Endothelial cell (in vitro differentiated cells): ENCODE measurements at places on chromosomes 7 and 10.

- no peak for DNase-seq
These were observed 43.1 kb downstream of the BRAF start for GRCh38 chr7:140881507-140882228.

DNA sequence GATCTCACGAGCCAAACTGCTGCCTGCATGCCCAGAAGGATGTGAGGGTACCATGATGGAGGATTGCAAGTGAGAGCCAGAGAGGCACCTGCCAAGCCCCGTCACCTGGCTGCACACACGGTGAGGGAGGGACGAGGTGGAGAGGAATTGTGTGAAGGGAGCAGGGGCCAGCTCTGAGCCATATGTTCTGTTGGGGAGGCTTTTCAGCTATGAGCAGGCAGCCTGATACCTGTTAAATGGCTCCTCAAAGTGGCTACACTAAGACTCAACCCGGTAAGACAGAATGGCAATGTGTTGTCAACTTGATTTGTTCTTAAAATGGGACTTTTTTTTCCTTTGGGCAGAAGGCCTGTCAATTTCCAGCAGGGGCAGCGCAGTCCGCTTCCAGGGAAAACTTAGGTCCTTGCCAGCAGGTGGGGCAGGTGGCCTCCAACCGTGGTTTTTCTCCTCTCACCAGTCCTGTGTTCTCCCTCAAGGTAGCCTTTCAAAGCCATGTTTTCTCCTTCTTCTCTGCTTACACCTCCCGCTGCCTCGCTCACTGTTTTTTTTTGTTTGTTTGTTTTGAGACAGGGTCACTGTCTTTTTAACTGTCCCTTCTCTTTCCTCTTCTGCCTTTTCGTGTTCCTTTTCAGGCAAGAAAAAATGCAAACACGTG, 57.7 kb upstream of the ZNRF2 start:
- DNase-seq = peak; percentile 47

GRCh38 chr10:61890430-61890829, 11.1 kb upstream of the ARID5B start:
- no peak for DNase-seq

GRCh38 chr7:28296571-28297483, 115.5 kb upstream of the CREB5 start:
- DNase-seq = peak; percentile 67

DNA sequence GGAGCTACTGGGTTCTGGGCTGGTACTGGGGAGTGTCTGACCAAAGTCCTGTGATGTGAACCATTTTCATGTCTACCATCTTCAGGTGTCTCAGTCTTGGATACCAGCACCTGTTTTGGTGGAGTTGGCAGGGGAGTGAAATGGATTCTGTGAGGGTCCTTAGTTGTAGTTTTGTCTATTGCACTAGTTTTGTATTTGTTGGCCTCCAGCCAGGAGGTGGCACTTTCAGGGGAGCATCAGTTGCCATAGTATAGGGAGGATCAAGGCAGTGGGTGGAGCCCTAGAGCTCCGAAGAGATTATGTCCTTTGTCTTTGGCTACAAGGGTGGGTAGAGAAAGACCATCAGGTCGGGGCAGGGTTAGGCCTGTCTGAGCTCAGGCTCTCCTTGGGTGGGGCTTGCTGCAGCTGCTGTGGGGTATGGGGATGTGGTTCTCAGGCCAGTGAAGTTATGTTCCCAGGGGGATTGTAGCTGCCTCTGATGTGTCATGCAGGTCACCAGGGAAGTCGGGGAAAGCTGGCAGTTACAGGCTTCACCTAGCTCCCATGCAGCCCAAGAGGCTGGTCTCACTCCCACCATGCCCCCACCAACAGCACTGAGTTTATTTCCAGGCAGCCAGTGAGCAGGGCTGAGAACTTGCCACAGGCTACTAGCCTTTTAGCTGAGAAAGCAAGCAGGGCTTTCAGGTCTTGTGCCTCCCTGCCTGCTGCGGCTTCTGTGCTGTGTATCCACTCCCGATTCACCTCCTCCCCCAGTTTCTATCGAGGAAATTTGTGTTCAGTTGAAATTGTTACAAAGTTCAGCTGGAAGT, 153.1 kb downstream of the ZNF365 start:
- DNase-seq = no peak

DNA sequence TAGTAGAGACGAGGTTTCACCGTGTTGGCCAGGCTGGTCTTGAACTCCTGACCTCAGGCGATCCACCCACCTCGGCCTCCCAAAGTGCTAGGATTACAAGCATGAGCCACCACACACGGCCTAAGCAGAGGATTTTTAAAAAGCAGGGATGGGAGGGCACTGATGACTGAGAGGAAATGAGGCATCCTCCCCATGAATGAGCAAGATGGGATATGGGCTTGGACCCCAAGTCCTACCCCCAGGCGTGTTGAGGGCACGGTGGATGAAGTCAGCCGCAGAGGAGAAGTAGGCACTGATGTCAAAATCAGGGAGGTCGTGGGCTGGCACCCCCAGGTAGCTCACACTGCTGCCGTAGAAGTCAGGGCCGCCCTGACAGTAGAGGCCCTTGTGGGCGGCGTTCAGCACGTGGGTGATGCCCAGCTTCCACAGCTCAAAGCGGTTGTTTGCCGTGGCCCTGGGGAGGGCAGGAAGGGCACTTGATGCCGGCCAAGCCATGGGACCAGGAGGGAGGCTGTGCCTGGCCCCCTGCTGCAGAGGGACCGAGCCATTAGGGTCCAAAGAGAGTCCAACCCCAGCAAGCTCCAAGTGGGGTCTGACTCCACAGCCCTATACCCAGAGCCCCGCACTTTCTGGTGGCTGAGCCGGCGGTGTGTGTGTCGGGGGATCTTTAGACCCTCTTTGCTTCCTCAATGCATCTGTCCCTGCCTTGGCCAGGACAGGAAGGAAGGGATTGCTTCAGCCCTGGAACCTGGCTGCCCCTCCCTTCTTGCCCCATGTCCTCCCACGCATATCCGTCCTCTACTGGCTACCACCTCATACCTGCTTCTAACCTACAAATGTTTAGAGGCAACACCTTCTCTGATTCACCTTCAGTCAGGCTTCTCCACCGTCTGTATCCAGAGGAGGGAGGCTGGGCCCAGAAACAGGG, 3.4 kb upstream of the SAMD8 start:
- DNase-seq = no peak

GRCh38 chr7:129468547-129468946, 33.8 kb upstream of the SMKR1 start:
- DNase-seq = no peak

GRCh38 chr7:12771378-12771877, 84.0 kb downstream of the ARL4A start:
- DNase-seq = no peak

DNA sequence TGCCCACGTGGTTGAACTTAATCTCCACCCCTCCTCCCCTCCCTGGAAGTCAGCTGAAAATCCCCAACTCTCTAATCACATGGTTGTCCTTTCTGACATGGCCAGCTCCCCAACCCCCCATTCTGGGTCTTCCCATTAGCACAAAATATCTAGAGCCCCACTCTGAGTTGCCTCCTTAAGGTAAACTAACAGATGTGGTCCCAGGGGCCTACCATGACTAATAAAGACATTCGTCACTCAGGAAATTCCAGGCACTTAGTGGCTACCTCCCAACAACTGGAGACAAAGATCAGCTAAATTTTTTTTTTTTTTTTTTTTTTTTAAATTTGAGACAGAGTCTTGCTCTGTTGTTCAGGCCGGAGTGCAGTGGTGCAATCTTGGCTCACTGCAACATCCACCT, 21.1 kb downstream of the CCDC126 start:
- DNase-seq = no peak

GRCh38 chr7:112596260-112596659, 115.5 kb downstream of the LSMEM1 start:
- DNase-seq = no peak

- no peak for DNase-seq
These were observed 29.7 kb downstream of the ZNF467 start for GRCh38 chr7:149743476-149744255.

DNA sequence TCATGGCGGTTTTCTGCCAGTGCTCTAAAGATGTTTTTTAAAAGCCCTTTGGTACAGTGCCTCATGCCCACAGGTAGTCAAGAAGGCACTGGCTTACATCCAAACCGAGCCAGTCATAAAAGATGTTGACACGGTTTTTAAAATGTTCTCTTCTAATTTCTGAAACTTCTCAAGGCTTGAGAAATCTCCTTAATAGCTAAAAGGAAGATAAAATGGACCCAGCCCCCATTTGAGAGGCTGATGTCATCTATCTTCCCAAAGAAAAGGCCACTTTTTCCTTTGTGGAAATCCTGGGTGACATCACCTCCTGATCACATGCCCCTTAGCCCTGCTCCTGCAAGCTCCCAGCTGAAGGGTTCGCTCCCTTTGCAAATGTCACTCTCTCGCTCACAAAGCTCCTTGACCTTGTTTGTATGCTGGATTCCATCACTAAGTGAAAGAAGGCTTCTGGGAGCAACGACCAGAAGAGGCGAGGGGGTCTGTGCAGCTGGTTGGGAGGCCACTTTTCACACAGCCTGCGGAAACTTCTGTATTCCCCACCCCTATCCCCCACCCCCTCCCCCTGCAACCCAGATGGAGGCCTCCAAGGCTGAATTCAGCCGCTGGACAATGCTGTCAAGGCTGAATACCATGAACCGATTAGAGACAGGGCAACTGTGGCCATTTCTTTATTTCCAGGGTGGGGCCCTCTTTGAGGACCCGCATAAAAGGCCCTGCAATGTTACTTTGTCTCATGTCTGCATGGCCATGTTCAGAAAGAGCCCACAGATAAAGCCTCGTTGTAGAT, 122.8 kb downstream of the CUBN start:
- no peak for DNase-seq

DNA sequence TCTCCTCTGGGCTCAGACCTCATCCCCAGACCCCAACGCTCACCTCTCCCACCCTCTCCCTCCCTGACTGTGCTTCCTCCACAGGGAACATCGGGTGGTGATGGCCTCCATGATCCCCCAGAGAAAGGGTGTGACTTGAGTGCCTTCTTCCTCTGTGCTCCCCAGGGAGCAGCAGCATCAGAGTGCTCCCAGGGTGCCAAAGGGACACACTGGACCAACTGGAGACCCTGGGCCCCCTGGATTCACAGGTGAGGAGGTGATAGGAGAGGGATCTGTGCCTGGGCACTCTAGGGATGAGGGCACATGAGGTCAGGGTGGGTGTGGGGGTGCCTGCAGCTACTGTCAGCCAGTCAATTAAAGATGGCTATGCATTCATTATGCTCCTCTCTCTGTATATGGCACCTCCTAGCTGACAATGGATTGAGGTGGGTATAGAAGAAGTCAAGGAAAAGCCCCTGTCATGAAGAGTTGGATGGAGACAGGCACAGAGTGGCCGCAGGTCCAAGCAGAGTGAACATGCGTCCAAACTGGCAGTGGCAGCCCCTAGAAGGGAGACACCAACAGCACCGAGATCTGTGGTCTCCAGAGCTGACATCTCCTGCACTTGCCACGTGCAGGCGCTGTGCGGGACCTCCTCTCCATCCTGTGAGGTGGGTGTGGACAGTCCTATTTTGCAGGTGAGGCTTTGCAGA, 15.5 kb upstream of the VOPP1 start:
- no peak for DNase-seq

- no peak for DNase-seq
These were observed 17.5 kb upstream of the CHST3 start for GRCh38 chr10:71946700-71947099.

DNA sequence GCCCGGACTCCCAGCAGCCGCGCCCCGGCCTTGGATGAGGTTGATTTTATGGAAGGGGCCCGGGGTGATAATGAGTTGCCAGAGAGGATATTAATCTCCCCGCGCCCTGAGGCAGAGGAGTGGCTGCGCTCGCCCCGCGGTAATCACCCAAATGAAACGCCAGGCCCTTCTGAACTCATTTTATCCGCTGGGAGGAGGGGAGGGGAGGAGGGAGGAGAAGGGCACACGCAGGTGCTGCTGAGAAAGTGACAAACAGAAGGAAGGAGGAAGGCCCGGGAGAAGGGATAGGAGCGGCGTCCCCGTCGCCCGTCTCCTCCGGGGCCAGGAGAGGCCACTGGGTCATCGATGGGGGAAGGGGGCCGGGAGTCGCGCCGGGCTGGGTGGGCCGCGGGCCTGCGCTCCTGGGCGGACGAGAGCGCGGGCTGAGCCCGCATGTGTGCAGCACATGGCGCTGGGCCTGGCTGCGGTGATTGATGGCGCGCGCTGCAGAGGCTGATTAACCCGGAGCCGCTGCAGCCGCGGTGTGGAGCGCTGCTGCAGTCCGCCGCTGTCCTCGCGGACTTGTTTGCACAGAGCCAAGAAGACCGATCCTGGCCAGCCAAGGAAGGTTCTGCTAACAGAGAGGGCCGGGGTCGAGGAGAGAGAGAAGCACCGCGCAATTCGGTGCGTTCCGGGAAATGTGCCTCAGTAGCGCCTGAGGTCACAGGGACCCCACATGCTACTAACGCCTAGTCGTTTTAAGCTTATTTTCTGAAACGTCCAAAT, 6.5 kb downstream of the MNX1 start:
- DNase-seq = peak; percentile 44

DNA sequence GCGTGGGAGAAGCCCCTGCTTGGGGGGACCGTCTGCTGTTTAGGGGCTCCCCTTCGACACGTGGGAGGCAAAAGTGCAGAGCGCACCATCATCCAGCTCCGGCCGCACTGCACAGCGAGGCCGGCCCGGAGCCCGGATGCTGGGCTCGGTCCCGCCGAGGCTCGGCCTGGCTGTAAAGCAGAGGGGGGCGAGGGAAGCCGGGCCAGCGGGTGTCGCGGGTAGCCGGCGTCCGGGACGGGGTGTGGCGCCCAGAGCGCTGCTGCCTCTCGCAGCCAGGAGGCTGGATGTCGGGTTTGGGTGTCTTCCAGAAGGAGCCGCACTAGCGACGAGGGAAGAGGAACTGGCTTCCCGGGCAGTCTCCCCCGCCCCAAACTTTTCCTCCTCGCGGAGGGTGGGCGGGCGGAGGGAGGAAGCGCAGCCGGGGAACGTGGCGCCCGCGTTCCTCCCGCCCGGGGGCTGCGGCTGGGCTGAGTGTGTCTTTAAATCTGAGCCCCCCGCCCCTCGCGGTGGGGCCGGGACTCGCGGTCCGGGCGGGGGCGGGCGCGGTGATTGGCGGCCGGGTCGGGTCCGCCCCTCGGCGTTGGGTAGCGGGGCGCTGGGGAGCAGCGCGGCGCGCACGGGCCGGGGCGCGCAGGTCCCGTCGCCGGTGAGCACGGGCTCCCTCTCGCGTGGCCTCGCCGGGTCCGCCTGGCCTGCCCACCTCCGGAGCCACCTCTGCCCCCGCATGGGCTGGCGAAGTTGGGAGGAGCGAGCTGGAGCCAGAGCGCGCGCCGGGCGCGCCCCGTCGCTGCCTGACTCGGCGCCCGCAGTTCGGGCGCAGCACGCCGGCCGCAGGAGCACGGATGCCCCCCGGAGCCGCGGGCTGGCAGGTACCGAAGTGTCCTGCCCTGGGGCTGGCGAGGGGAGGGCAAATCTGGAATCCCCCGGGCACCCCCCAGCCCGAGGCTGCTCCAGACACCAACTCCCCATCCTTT, at the start of gene PALD1:
Gene PALD1, plus strand, starts transcription at position 577 of the 974 bp plus-strand sequence. CDS start 47,185 bp downstream, outside the sequence.
- peak; percentile 77 for DNase-seq

- no peak for DNase-seq
These were observed 17.1 kb downstream of the MBL2 start for GRCh38 chr10:52755297-52756062.

DNA sequence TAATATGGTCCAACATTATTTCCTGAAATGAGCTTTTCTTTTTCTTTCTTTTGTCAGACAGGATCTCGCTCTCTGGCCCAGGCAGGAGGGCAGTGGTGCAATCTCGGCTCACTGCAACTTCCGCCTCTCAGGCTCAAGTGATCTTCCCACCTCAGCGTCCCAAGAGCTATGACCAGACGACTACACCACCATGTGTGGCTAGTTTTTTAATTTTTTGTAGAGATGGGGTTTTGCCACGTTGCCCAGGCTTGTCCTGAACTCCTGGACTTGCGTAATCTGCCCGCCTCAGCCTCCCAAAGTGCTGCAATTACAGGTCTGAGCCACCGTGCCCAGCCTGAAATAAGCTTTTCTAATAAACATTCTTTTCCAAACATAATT, 48.6 kb downstream of the CUL2 start:
- no peak for DNase-seq
